ENCODE measurements at places on chromosomes 16 and 17.

DNA sequence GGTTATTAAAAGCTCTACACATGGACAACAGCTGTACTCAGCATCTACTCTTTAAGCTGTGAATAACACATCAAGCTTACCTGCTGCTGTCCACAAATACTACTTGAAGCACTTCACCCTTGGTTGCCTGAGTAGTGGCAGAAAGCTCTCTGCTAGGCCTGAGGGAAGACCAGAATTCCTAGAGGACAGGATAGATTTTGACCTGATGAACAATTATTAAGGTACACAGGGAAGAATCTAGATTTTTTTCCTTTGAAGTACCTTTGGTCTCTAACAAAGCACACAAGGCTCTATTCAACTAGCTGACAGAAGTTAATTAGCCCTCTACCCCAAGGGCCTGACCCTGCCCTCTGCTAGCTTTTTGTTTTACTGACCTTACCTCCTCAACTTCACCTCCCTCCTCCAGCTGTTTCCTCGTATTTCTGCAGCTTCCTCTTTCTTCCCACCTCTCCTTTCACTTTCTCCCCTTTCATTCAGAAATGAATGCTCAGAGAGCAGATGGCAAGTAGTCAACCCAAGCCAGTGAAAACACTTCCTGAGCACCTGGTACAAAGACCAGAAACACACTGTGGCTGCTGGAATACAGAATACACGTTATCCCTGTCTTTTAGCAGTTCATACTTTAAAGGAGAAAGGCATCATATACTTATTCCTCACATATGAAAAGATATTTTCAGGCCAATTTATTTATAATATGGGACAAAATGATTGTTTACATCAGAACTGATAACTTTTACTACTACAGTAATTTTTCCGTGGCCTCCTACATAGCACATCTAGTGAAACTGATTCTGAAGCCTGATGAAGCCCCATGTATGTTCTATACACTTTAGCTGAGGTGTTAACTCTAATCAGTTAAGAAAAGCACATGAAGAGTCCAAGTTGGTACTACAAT lies 5.7 kb upstream of the VEZF1 start:
- DNase-seq, result no peak

- no peak for DNase-seq
These were observed 18.0 kb upstream of the SLC16A5 start for GRCh38 chr17:75069783-75070182.

- DNase-seq, result no peak
These were observed 17.0 kb upstream of the ABCA8 start for GRCh38 chr17:68972119-68972704.

- no peak for DNase-seq
These were observed 4.8 kb upstream of the CALB2 start for GRCh38 chr16:71353736-71354135.

DNA sequence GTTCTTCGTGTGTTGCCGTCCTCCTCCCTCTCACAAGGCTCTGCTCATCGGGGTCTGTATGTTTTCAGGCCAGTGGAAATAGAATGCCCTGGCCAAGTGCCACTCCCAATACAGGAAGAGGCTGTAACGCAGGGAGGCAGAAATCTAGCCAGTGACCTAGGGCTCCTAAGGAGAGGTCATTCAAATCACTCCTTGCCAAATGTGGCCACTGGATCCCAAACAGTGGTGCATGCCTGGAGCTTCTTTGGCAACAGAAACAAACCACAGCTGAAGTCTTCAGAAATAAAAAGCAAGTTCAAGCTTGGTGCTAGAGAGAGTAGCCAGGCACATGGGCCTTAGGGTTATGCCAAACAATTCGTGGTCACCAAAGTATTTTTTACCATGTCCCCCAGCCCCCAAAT lies 66.1 kb downstream of the SMG6 start:
- DNase-seq, result peak; percentile 83

GRCh38 chr17:2904135-2904534 lies 107.9 kb downstream of the RAP1GAP2 start:
- no peak for DNase-seq

All from gastrocnemius medialis (tissue), 4 donors.